Esophagus squamous epithelium (tissue), 5 donors: ENCODE measurements at places on chromosomes 7 and 10. TPM values are rescaled to one million over a fixed set of nuclear protein-coding genes. Genes with fewer than 3 reads are reported as not detected.

- H3K4me1 ChIP-seq, result peaks cover 6% of the 10 kb centered on the region
- H3K27me3 ChIP-seq, result no peaks in the 10 kb centered on the region
- peaks cover 42% of the 10 kb centered on the region for H3K36me3 ChIP-seq
- DNase-seq, result no peak
- no peak overlapping the region for H3K4me3 ChIP-seq
Measured at GRCh38 chr7:25117226-25118047, 7.6 kb downstream of the CYCS start.

GRCh38 chr7:41145656-41146055 is 557.2 kb downstream of the INHBA start:
- no peak for DNase-seq
- no peak overlapping the region for H3K4me3 ChIP-seq
- H3K27ac ChIP-seq, result no peak overlapping the region
- H3K27me3 ChIP-seq, result no peaks in the 10 kb centered on the region
- no peaks in the 10 kb centered on the region for H3K36me3 ChIP-seq

GRCh38 chr10:85175635-85176034 is 847.2 kb downstream of the CCSER2 start:
- no peaks in the 10 kb centered on the region for H3K27me3 ChIP-seq
- H3K27ac ChIP-seq, result no peak overlapping the region
- H3K36me3 ChIP-seq, result no peaks in the 10 kb centered on the region
- no peaks in the 10 kb centered on the region for H3K4me1 ChIP-seq
- no peak overlapping the region for H3K4me3 ChIP-seq

DNA sequence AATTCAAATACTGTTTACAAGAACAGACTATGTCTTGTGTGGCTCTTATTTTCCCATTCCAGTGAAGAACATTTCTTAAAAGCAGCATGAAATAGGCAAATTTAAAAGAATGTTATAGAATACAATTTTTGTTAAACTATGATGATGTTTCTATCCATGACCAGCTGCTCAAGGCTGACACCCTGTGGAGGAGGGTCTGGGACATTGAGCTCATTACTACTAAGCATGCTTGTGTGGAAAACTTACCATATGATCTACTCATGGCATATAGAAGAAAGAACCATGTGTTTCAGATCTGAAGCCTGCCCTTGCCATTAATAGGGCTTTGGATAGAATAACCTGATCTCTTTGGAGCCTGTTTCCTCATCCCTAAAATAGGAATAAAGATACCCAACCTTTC is 125.0 kb downstream of the FOXP2 start:
- no peaks in the 10 kb centered on the region for H3K36me3 ChIP-seq
- H3K4me3 ChIP-seq, result no peak overlapping the region
- H3K27me3 ChIP-seq, result no peaks in the 10 kb centered on the region
- H3K4me1 ChIP-seq, result no peaks in the 10 kb centered on the region

DNA sequence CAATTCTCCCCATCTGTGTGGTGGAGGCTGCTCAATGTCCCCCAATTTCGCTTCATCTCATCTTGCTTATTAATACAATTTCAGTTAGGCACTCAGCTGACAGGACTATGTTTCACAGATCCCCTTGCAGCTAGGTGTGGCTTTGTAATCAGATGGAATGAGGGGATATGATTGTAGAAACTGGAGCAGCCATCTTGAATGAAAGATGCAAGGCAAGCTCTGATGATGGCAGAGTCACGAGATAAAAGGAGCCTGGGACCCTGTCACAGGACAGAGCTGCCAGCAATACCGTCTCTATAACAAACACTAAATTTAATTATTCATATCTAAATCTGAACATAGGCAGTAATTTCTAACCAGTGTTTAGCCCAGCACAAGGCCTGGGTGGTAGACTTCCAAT is 991 bp upstream of the DLD start:
- H3K27me3 ChIP-seq, result no peaks in the 10 kb centered on the region
- H3K36me3 ChIP-seq, result no peaks in the 10 kb centered on the region
- DNase-seq, result no peak
- H3K27ac ChIP-seq, result peak overlapping the region; percentile 96

DNA sequence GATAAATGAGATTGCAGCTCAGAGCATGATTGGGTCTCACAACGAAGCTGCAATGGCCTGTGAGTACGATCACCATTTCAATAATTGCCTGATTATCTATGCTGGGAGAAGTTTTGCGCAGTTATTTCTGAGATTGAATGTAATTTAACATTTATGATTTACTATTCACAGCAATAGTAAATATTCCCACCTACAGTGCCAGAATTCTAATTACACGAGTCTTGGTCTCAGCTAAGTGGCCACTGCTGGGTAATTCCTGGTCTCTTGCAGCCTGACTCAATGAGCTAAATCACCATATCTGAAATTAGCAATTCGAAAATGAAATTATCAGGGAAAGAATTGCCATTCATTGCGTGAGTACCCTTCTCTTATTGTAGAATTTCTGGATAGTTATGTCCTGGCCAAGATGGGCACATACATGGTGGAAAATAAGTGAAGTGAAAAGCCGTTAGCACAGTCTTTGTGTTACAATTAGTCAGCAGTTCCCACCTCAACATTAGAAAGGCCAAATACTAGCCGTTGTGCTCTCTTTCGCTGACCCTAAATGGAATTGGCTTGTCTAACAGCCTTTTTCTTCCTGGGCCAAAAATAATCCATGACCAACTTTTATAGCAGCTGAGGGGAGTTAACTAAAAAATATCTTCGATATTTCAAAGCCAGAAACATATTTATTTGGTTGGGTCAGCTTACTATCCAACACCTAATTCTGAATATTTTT is 681.0 kb upstream of the C7orf33 start:
- H3K27ac ChIP-seq, result no peak overlapping the region
- DNase-seq, result no peak
- no peaks in the 10 kb centered on the region for H3K36me3 ChIP-seq

Gene VWA2
- total RNA-seq, result 2.9 TPM

Gene AGR2
- total RNA-seq, result 1.6 TPM

Gene SPACDR
- total RNA-seq, result not detected

Gene HTRA1
- total RNA-seq, result 16.1 TPM

Gene SEMA3C
- total RNA-seq, result 8.9 TPM
